ENCODE measurements at places on chromosomes 16 and 17. TPM values are rescaled to one million over a fixed set of nuclear protein-coding genes. Genes with fewer than 3 reads are reported as not detected.

ADAD2 gene
- total RNA-seq, result 0.52 TPM

OTOP3 gene
- not detected for total RNA-seq

CD300E gene
- total RNA-seq, result 6.5 TPM

KRTAP4-3 gene
- total RNA-seq, result not detected

All from upper lobe of right lung (tissue), 1 donor.